Nucleus accumbens (tissue), 56 donors: ENCODE measurements at places on chromosomes 4 and X.

DNA sequence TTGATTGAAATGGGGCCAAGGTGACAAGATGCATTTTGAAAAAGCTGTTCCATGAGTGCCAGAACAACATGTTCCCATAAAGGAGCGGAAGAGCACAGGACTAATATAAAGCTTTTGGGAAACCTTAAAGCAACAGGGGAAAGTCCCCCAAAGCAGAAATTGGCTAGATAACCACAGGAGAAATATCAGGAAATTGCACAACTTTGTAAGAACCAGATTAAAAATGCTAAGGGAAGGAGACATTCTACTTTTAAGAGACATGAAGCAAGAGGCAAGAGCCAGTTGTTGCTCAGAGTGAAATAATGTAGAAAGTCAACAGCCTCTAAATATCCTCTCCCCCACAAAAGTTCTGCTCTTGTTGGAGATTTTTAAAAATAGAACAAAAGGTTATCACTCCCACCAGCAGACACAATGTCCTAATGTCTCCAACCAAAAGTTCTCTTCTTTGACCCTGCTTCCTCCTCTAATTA lies 85.2 kb upstream of the LNX1 start:
- DNase-seq: no peak

DNA sequence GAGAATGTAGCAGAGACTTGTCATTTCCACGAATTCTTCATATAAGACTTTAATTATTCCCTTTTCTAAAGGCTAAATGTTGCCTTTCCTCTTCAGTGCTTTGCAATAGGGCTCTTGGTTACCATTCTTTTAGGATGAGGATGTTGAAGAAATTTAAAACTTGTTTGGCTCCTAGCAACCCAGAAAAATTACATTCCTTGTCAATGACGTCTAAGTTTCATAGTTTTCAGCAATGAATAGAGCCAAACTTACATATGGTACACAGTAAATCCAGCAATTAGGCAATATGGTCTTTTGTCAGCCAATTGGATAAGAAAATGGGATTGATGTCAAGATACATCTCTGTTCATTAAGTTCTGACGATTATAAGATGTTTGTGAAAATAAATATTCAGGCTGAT lies 1639.6 kb upstream of the PCDH10 start:
- no peak for DNase-seq

- DNase-seq: no peak
These were observed 24.7 kb downstream of the OFD1 start for GRCh38 chrX:13759152-13759718.

- DNase-seq: no peak
These were observed 19.5 kb downstream of the ZNF275 start for GRCh38 chrX:153353416-153353815.

DNA sequence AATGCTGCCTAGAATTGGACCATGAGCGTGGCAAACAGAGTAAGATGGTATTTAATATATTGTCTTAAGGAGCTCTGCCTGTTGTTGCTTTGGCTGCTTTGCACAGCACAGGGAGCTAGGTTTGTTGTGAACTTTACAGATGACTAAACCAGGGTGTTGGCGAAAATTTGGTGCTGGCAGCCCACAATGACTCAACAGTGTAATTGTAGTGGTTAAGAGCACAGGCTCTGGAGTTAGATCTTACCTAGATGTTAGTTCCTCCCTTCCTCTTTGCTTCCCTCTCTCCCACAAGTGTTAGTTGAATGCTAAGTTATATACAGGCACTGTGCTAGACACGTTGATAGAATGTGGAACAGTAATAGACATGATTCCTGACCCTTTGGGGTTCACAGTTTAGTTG lies 128.9 kb upstream of the TRPC5 start:
- no peak for DNase-seq

DNA sequence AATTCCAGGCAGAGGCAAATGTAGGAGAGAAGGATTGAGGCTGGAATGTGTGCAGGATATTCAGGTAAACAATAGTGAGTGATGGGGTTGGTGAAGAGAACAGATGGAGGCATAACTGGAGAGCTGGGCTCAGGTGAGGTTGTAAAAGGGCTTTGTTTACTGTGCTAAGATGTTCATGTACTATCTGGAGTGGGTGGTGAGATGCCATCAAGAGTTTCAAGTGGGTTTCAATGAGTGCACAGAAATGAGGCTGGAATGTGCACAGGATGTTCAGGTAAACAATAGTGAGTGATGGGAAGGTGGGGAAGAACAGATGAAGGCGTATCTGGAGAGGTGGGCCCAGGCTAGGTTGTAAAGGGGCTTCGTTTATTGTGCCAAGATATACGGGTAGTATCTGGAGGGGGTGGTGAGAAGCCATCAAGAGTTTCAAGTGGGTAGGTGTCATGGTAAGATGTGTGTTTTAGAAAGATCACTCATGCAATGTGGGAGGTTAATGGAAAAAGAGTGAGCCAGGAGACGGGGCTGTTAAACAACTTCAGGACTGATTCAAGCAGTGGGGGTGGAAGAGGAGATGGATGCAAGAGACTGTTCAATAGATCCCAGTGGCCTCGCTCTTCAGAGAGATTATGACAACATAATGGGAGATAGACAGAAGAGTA lies 25.4 kb upstream of the NMU start:
- no peak for DNase-seq

DNA sequence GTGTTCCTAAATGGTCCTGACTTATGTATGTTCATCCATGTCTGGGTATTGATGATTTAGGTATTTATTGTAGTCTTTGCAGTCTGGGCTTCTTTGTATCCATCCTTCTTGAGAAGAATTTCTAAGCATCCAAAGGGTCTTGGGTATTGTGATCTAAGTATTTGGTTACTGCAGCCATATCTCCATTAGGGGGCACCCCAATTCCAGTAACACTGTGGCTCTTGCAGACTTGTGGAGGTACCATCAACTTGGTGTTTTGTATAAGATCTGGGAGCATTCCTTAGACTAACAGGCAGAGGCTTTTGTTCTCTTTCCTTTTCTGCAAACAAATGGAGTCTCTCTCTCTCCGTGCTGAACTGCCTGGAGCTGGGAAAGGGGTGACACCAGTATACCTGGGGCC lies 113.7 kb upstream of the NEXMIF start:
- no peak for DNase-seq

GRCh38 chrX:19829814-19830213 lies 57.6 kb downstream of the SH3KBP1 start:
- DNase-seq: no peak

- no peak for DNase-seq
These were observed 25.5 kb upstream of the TMSB4X start for GRCh38 chrX:12949205-12949926.

DNA sequence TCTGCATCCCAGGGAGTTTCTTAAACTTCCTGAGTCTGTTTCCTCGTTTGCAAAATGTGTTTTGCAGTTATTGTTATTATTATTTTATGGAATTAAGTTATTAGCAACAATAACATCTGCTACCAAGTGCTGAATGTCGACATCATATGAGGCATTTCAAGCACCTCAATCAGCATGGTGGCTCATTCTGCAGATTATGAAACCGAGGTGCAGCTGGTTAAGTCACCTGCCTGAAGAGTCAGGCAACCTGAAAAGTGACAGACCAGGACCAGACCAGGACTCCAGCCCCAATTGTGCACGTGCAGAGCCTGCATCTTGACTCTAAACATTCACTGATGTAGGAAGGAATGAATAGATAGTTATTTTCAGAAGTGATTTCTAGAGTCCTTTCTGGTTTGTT lies 99.8 kb downstream of the AFAP1 start:
- DNase-seq: no peak

DNA sequence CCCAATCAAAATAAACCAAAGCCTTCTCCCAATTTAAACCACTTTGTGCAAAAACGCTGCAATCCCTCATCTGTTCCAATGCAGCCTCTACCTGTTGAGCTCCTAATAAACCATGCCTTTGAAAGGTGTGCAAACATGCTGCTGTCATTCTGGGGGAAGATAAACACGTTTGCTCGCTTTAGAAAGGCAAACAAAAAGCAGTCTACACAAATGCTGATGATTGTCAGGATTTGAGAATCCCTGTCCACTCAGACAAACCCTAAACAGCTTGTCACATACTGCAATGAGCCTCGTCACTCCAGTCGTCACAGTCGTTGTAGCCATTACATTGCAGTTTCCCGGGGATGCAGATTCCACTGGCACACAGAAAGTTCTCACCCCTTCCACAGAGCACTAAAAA lies 145.2 kb downstream of the CORIN start:
- no peak for DNase-seq

DNA sequence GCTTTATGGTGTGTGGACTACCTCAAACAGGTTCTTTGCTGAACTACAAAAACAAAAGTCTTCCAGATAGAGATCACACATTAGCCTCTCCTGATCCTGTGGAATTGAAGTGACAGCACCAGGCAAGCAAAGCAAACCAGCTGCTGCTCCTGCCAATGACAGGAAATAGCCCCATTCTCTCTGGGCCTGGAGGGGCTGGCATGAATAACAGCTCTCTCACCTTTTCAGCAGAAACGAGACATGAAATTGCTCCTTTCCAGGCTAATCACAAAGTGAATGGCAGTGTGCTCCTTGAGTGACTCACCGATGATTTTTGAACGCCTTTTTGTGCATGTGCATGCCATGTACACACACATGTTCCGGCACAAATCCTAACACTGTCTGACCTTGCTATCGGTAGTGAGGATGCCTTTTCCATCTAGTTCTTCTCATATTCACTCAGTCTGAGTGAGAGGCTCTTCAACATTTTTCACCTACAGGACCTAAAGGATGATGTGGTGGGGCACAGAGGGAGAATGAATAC lies 24.4 kb downstream of the MFAP3L start:
- DNase-seq: no peak

DNA sequence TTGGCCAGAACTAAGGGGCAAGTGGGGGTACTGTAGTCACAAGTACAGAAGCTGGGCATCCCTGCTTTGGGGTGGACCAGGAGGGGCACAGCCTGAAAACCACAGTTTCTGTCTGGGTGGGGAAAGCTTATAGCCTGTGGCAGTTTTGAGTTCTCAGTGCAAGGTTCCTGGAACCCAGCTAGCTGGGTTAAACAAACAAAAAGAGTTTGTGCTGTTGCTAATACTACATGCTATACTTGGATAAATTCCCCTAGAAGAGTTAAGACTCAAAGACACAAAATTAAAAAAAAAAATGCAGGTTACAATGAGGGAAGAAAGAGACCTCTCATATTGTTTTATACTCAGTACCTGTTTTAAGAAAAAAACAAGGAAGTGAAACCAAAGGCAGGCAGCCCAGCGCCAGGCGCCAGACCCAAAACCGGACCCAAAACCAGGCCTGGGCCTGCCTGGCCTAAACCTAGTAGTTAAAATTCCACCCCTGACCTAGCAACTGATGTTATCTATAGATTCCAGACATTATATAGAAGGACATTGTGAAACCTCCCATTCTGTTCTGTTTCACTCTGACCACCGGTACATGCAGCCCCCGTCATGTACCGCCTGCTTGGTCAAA lies 50.8 kb downstream of the SLC2A9 start:
- DNase-seq: no peak

GRCh38 chrX:37815366-37815765 lies 32.0 kb downstream of the DYNLT3 start:
- no peak for DNase-seq

GRCh38 chrX:97389761-97390192 lies 506.1 kb downstream of the RPA4 start:
- no peak for DNase-seq

- no peak for DNase-seq
These were observed 762.8 kb downstream of the PDHA2 start for GRCh38 chr4:96602661-96603060.

GRCh38 chr4:38534344-38535045 lies 129.5 kb upstream of the KLF3 start:
- DNase-seq: no peak

DNA sequence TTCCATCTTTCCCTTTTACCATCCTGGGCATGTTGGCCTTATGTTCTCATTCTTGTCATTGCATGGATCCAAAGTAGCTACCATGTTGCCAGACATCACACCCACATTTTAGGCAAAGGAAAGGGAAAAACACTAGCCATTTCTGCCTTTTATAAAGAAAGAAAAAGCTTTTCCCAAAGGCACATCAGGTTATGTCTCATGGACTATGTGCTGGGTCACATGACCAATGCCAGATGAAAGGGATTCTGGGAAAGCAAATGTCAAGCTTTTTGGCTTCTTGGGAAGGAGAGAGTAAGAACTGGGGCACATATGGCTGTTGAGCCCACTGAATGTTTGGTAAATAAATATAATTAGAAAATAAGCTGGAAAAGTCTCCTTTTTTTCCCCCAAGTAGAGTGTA lies 4.3 kb upstream of the SOD3 start:
- DNase-seq: no peak

- DNase-seq: no peak
These were observed 73.5 kb downstream of the GLUD2 start for GRCh38 chrX:121120690-121121605.

DNA sequence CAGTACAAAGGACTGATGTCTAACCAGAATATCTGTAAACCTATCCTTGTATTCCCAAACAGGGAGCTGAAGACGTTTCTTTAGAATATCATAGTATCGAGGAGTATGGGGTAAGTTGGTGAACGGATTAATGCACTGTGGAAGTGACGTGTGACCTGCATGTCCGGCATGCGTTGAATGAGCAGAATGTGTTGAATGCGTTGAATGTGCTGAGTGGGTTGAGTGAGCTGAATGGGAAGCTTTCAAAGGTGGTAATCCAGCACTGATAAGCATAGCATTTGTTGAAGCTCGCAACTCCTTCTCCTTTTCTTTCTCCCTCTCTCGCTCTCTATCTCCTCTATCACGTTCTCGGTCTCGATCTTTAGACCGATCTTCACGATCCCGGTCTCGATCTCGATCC lies 8.1 kb downstream of the DHX15 start:
- DNase-seq: no peak

DNA sequence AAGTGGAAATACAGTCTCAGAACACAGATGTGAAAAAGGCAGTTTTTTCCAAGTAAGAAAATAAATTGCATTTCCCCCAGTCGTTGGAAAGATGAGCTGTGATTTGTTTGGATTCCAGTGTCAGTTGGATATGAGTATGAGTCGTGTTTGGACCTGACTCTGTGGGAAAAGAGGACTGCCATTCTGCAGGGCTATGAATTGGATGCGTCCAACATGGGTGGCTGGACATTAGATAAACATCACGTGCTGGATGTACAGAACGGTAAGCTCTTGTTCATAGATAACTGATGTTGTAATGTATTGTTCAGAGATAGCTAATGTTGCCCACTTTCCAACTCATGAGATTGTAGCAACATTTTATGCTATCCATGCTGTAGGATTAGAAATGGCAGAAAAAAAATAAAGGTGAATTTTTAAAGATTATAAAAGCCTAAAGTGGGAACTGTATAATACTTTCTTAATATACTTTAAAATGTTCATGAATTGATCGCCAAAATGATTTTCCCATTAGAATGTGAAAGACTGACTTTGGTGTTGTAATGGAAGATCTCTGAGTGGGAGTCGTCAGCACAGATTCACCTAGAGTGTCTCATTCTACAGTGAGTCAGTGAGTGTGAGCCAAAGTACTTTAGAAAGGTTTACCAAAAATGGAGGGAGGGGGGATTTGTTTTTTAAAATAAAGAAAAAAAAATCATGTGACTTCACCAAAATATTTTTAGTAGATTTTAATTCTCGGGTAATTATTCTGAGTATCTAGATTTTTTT lies 178.7 kb downstream of the DCTD start:
- no peak for DNase-seq

- no peak for DNase-seq
These were observed 236.4 kb upstream of the TTC29 start for GRCh38 chr4:147182041-147182440.
